ENCODE measurements at places on chromosomes 2 and 18.

GRCh38 chr2:120465012-120465700, 119.2 kb downstream of the INHBB start:
- DNase-seq: no peak

GRCh38 chr2:222707689-222708273, 36.3 kb downstream of the MOGAT1 start:
- no peak for DNase-seq

DNA sequence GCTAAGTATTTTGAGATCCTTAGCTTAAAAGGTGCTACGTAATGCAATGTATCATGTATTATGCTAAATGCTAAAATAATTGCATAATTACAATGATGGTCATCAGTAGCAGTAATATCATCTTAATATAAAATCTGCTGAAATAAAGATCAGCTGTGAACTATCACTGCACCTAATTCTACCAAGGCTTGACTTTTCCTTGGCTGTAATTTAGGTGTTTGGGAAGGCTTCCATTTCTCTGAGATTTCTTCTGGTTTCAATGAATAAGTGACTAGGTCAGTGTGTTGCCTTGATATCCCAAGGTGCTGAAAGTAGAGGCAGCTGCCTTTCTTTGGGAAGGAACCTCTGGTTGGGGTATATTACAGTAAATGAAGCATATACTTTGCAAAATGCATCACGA, 376.1 kb downstream of the STK39 start:
- DNase-seq: no peak

DNA sequence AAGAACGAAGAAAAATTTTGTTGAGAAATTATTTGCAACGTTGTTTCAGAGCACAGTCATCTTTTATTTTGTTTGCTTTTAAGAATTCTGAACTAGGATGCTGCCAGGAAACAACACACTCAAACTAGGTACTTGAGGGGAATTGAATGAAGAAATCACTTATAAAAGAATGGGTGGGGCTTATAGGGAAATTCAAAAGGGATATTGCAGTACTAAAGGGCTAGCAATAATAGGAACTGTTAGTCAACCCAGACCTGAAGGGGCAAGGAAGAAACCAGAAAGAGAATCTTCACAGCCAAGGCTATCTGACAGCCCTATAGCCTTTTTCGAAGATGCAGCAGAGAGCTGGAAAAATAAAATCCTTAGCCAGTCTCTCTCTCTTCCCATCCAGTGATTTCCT, 179.3 kb downstream of the RPRM start:
- DNase-seq: no peak

- no peak for DNase-seq
Observed at GRCh38 chr2:98448441-98449145, 3.9 kb downstream of the INPP4A start.
